ENCODE measurements at places on chromosomes 4 and X.

DNA sequence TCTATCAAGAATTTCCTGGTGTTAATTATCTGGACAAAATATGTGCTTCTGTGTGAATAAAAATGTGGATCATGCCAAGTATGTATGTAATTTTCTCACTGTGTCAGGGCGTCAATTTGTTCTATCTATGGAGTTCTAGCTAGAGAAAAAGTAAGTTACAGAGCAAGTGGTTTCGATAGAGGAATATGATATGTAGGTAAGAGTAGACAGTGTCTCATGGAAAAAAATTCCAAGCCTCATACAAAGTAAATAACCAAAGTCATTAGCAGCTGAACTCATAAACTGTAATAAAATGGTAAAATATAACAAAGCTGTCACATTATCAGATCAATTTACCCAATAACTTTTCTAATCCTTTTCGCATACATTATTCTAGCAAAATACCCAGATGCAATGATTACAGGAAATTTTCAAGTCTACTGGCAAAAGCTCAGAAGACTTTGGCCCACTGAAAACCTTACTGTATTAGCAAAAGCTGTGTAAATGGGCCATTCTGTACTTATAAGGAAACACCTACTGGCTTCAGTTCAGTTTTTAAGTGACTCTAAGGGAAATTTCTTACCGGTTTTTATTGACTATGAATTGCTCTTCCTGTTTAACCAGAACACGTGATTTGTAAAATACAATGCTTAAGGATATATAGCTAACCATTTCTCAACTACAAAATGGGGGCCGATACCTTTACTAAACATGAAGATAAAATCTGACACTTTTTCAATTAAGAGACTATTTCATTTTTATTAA, 121.0 kb upstream of the ARSJ start:
- no peak overlapping the region for H3K27ac ChIP-seq
- no peaks in the 10 kb centered on the region for H3K27me3 ChIP-seq
- no peak overlapping the region for H3K4me3 ChIP-seq
- no peak for DNase-seq

DNA sequence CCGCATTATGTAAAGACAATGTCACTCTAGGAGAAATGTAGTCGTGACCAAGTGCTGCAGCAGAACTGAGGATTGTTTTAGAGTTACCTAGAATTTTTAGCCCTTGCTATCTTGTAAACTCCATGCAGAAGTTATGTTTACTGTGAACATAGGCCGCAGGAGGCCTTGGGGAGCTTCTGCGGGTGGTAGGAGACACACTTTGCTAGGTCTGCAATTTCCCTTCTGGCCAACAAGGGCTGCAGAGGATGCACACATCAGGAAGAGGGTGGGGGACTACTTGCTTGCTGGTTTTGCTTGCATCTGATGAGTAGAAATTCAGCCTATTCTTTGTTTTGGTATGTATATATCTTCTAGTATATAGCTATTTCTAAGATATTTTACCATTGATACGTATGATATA, 23.1 kb downstream of the BANK1 start:
- peak overlapping the region; percentile 27 for H3K4me3 ChIP-seq
- H3K4me1 ChIP-seq: peaks cover 3% of the 10 kb centered on the region
- H3K36me3 ChIP-seq: no peaks in the 10 kb centered on the region
- peak overlapping the region; percentile 54 for H3K27ac ChIP-seq
- no peak for DNase-seq
- H3K27me3 ChIP-seq: no peaks in the 10 kb centered on the region

DNA sequence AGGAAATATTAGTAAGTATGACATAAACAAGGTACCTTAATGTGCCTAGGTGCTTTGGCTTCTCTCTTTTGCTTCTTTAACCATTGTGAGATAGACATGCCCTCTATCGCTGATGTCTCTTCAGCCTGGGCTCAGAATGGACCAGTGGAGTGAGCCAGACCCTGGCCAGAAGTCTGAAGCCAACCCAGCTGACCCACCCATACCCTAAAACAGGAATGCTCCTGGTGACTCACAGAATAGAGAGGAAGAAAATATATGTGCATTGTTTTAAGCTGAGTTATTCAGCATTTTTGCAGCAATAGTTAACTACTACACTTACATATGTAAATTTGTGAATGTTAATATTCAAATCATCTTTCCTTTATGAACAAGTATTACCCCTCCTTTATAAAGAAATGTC, 167.5 kb upstream of the PCDH10 start:
- no peaks in the 10 kb centered on the region for H3K27me3 ChIP-seq
- no peak for DNase-seq
- H3K4me3 ChIP-seq: no peak overlapping the region
- H3K27ac ChIP-seq: no peak overlapping the region
- no peaks in the 10 kb centered on the region for H3K4me1 ChIP-seq

GRCh38 chr4:5752376-5753184, 41.6 kb downstream of the EVC start:
- no peak overlapping the region for H3K27ac ChIP-seq
- no peak for DNase-seq
- H3K27me3 ChIP-seq: no peaks in the 10 kb centered on the region
- H3K4me1 ChIP-seq: no peaks in the 10 kb centered on the region
- no peaks in the 10 kb centered on the region for H3K36me3 ChIP-seq
- H3K4me3 ChIP-seq: no peak overlapping the region

DNA sequence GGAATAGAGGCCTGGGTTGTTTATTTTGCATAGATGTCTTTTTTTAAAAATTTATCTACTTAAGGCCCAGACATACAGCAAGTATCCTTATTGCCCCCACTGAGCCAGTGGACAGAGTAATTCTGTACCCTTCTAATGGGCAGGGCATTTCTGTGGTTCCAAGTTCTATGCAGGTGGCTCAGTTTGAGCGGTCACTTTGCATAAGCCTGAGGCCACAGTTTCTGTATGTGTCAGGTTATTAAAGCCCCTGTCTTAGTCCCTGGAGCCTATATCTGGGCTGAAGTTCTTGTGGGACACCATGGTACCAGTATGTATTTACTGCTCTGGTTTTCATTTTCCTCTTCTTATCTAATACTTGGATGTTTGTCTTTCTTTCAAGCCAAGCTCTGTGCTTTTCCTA, 168.8 kb downstream of the MID1IP1 start:
- no peak for DNase-seq
- H3K27me3 ChIP-seq: no peaks in the 10 kb centered on the region
- no peaks in the 10 kb centered on the region for H3K36me3 ChIP-seq
- H3K4me1 ChIP-seq: no peaks in the 10 kb centered on the region
- H3K4me3 ChIP-seq: no peak overlapping the region
- no peak overlapping the region for H3K27ac ChIP-seq

- no peaks in the 10 kb centered on the region for H3K4me1 ChIP-seq
- DNase-seq: no peak
- H3K4me3 ChIP-seq: no peak overlapping the region
- H3K36me3 ChIP-seq: no peaks in the 10 kb centered on the region
- H3K27ac ChIP-seq: no peak overlapping the region
Measured at GRCh38 chr4:115973768-115974167, 860.3 kb upstream of the NDST4 start.

DNA sequence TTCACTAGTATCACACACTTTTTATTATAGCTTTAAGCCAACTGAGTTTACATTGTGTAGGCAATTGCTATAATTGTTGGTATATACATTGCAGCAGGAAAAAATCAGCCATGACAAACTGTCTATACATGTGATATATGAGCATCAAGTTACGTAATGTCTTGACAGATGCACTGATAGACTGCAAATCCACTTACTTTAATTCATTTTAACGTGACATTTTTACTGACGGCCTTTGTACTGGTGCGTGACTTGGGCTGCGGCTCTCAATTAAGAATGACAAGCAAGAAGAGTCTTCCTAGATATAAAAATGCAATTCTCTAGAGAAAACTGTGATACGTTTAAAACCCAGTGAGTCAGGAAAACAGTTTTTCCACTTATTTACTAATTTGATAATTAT, 143.8 kb downstream of the ACTRT1 start:
- H3K27me3 ChIP-seq: no peaks in the 10 kb centered on the region
- H3K36me3 ChIP-seq: no peaks in the 10 kb centered on the region
- no peaks in the 10 kb centered on the region for H3K4me1 ChIP-seq
- H3K4me3 ChIP-seq: no peak overlapping the region

GRCh38 chr4:53137468-53137867, 228.4 kb downstream of the SCFD2 start:
- no peak overlapping the region for H3K27ac ChIP-seq
- H3K27me3 ChIP-seq: no peaks in the 10 kb centered on the region
- no peak for DNase-seq
- no peaks in the 10 kb centered on the region for H3K4me1 ChIP-seq

DNA sequence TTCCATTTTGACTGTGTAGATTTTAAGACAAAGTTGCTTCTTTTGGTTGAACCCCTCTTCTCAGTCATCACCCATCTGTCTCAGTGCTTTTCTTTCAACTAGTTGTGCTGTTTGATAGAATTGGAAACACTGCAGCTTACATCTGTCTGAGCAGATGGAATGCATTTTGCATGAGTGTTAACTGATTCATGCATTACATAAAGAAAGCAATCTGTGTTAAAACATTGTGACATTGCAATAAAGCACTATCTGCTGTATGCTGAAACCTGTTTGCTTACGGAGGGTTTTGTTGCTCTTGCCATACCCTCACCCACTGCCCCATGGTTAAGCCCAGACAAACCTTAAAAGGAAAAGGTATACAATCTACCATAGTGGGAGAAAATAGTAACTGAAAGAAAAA, 47.4 kb downstream of the NRK start:
- no peak overlapping the region for H3K27ac ChIP-seq
- no peak for DNase-seq
- no peak overlapping the region for H3K4me3 ChIP-seq

DNA sequence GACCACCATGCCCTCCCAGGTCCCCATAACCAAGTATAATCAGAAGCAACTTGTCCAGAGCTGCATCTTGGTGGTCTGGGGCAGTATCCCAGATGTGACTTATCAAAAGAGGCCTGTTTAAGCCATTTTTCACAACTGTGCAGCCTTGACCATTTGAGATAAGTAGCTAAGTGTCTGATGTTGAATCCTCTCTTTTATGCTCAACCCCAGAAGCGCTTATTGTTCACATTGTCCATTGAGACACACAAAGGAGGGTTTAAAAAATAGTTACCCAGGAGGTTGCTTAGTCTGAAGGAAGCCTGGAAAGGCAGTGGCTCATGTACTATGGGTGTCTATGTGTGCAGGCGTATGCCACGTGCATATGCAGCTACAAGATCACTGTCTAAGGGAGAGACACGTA, 27.0 kb downstream of the ENPP6 start:
- no peaks in the 10 kb centered on the region for H3K27me3 ChIP-seq
- no peak overlapping the region for H3K4me3 ChIP-seq
- no peaks in the 10 kb centered on the region for H3K4me1 ChIP-seq
- H3K36me3 ChIP-seq: no peaks in the 10 kb centered on the region

DNA sequence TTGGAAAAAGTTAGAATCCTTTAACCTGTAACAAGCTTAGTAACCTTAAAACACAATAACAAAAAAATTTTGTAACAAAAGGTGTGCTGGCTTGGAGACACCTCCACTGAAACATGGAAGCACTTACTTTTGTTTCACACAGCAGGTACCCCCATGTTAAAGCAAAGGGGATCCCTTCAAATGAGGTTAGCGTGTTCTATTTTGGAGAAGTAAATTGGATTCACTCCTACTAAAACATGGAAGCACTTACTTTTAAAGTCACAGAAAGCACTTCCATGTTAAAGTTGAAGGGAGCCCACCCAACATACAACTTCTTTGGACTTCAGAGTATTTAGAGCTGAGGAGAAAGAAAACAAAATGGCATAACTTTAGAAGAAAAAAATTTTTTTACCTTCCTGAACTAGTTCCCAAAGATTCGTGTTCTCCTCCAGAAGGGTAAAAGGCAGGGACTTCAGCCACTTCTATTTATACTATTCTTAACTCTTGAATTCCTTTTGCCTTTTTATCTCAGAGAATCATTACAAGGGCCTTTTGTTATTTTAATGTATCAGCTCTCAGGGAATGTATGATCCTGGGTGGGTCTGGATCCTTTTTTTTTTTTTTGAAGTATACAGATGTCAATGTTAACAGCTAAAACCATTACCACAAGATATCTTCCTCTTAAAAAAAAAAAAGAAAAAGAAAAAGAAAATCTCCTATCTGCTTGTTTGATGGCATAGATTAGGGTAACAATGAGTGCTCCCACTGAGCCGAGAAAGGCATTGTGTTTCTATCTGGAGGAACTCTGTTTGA, 11.5 kb downstream of the LARP7 start:
- H3K27me3 ChIP-seq: no peaks in the 10 kb centered on the region
- H3K36me3 ChIP-seq: peaks cover 81% of the 10 kb centered on the region
- no peak overlapping the region for H3K27ac ChIP-seq
- no peak for DNase-seq
- no peaks in the 10 kb centered on the region for H3K4me1 ChIP-seq

DNA sequence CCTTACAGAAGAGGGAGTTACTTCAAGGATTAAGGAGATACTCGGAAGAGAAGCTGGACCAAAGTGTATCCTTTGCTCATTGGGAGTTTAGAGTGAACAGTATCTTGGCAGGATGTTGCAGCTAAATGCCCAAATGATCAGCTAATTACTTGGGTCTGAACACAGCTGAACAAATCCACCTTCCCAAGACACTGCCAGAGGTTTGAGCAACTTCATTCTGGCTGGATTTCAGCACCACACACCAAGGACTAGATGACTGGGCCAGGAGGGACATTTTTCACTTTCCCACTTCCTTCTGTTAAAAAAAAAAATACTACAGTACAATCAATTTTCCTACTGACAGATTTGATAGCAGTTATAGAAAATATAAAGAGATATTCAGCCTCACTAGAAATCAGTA, 324.6 kb downstream of the MID1IP1 start:
- H3K27me3 ChIP-seq: no peaks in the 10 kb centered on the region
- no peaks in the 10 kb centered on the region for H3K4me1 ChIP-seq
- DNase-seq: no peak
- H3K4me3 ChIP-seq: no peak overlapping the region
- H3K27ac ChIP-seq: no peak overlapping the region

- DNase-seq: no peak
- no peaks in the 10 kb centered on the region for H3K4me1 ChIP-seq
- H3K27ac ChIP-seq: no peak overlapping the region
- no peak overlapping the region for H3K4me3 ChIP-seq
Measured at GRCh38 chr4:182245541-182246215, 2.5 kb downstream of the TENM3 start.
